ENCODE measurements at places on chromosomes 3 and 15.

DNA sequence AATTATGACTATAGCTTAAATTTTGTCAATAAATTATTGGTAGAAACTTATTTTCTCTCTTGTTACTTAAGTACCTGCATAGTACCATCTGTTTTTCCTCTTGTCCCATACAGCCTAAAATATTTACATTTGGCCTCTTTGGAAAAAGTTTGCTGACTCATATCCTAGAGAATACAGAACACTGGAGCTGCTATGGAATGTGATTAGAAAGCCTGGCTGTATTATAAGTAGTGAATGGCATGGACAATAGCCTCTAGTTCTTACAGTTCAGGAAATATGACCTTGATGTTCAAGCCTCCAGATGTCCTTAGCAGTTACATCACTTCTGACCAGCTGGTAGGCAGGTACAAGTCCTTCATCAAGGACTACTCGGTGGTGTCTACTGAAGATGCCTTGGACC lies 28.3 kb downstream of the ST8SIA2 start:
- H3K4me1 ChIP-seq = no peaks in the 10 kb centered on the region
- H3K27me3 ChIP-seq = no peaks in the 10 kb centered on the region
- H3K36me3 ChIP-seq = no peaks in the 10 kb centered on the region
- no peak for DNase-seq
- H3K27ac ChIP-seq = no peak overlapping the region

- H3K27me3 ChIP-seq = no peaks in the 10 kb centered on the region
- H3K36me3 ChIP-seq = no peaks in the 10 kb centered on the region
- no peak overlapping the region for H3K4me3 ChIP-seq
- H3K27ac ChIP-seq = no peak overlapping the region
These were observed 16.1 kb downstream of the SLMAP start for GRCh38 chr3:57772251-57772650.

- no peaks in the 10 kb centered on the region for H3K4me1 ChIP-seq
- no peaks in the 10 kb centered on the region for H3K36me3 ChIP-seq
- H3K4me3 ChIP-seq = no peak overlapping the region
These were observed 40.6 kb downstream of the LYZL4 start for GRCh38 chr3:42369832-42370231.

- no peaks in the 10 kb centered on the region for H3K27me3 ChIP-seq
- no peak overlapping the region for H3K27ac ChIP-seq
- H3K36me3 ChIP-seq = no peaks in the 10 kb centered on the region
- DNase-seq = no peak
These were observed 129.5 kb downstream of the ATP8B4 start for GRCh38 chr15:49989498-49989897.
